ENCODE measurements at places on chromosomes 7 and 10. TPM values are rescaled to one million over a fixed set of nuclear protein-coding genes. Genes with fewer than 3 reads are reported as not detected.

NOS3 gene
- total RNA-seq = 2.5 TPM

OPN1SW gene
- not detected for total RNA-seq

- peak; percentile 67 for DNase-seq
These were observed 36.7 kb downstream of the LSM5 start for GRCh38 chr7:32453341-32454011.

DNA sequence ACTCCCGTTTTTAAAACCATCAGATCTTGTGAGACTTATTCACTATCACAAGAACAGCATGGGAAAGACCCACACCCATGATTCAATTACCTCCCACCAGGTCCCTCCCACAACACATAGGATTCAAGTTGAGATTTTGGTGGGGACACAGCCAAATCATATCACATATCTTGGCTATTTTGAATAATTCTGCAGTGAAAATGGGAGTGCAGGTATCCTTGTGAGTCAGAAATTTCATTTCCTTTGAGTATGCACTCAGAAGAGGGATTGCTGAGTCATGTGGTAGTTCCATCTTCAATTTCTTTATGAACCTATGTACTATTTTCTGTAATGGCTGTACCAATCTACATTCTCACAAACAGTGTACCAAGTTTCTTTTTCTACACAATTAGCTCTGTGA is 125.8 kb downstream of the ANKRD7 start:
- DNase-seq = peak; percentile 1

- no peak for DNase-seq
These were observed at the start of gene LEP for GRCh38 chr7:128240696-128241386. Gene LEP, plus strand, starts transcription at chr7:128241278. Its CDS starts 10,741 bp downstream, at chr7:128252019.

DNA sequence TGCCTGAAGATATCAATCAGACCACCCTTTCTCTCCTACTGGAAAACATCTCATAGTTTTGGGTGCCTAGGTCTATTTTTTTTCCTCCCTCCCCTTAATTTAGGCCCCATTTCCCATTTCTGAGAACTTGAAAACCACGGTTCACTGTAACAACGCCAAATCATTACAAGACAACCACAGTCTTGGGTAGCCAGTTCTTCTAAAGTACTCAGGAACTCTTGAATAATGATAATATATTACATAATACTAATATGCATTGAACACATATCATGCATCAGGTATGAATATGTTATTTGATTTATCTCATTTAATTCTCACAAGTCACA is 185.1 kb upstream of the ADO start:
- no peak for DNase-seq
